ENCODE measurements at places on chromosomes 16 and 17. TPM values are rescaled to one million over a fixed set of nuclear protein-coding genes. Genes with fewer than 3 reads are reported as not detected.

KRTAP4-6 gene
- total RNA-seq, result not detected

OR3A3 gene
- 0.33 TPM for total RNA-seq

TAC4 gene
- total RNA-seq, result not detected

ALG1 gene
- 43.8 TPM for total RNA-seq

SDR42E2 gene
- total RNA-seq, result not detected

CD300E gene
- not detected for total RNA-seq

TBC1D3E gene
- not detected for total RNA-seq

B3GNT9 gene
- total RNA-seq, result 25.0 TPM

PERCC1 gene
- not detected for total RNA-seq

RPL19 gene
- 2,019 TPM for total RNA-seq

MED9 gene
- total RNA-seq, result 17.3 TPM

ESRP2 gene
- 0.12 TPM for total RNA-seq

ELMO3 gene
- total RNA-seq, result 0.62 TPM

SLFN13 gene
- 5.0 TPM for total RNA-seq

HCRT gene
- total RNA-seq, result not detected

NOTUM gene
- under 0.01 TPM for total RNA-seq

ACSM5 gene
- 0.66 TPM for total RNA-seq

All from uterine smooth muscle cell (primary cell).